ENCODE measurements at places on chromosomes 4 and X.
A peak's percentile ranks its signal among the peaks of the same experiment; 100 is the strongest.

GRCh38 chr4:53059871-53060270, 197.8 kb downstream of the RASL11B start:
- no peak for DNase-seq

DNA sequence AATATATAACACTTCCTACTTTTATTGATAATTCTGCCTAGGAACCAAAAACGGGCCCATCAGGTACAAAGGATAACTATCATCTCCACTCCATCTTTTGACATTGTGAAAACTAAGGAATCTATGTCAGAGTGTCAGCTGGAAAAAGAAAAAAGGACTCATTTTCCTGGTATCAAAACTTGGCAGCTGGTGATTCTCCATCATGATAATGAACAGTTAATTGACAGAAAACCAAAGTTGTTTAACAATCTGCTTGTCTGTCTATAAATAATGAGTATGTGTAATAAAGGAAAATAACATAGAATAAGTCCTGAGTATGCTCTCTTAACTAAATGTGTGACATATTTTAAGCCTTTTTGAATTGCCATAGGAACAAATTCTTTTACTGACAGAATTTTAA, 31.4 kb downstream of the CXorf58 start:
- no peak for DNase-seq

DNA sequence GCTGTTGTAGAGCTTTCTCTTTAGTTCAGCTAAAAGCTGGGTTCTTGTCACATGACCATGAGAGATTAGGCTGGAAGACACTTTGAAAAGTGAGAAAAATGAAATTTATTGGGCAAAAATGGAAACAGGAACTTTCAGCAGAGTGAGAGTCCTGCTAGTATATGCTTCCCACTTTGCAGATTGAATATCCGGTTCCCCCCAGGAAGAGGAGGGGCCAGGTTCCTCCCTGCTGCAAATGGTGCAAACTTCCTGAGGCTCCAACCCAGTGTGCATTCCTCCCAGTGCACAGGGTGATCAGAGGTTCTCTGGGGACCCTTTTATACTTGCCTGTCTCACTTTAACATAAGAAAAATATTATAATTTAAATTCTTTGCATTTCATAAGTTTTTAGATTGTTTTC, 119.9 kb upstream of the SPIN4 start:
- no peak for DNase-seq

GRCh38 chr4:87975466-87975865, at the start of gene SPP1:
Gene SPP1 (plus strand): TSS chr4:87975714. CDS start chr4:87976896, 1,182 bp downstream.
- peak; percentile 18 for DNase-seq

GRCh38 chr4:184197536-184198082, 20.1 kb downstream of the ENPP6 start:
- DNase-seq = no peak

DNA sequence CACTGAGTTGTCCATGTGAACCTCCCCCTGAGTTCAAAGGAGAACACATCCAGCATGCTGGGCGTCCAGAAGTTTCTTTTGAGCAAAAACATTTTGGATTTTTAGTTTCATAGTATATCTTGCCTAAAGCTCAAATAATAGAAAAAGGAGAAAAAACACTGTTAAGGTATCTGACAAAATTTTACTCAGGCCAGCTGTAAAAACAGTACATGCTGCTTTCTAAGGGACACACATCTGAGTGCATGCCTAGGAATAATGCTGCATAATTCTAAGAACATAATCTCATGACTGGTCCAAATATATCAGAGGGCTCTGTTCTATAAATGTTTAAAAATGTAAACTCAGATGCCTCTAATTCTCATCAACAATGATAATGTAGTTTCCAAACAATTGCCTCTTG, 561.3 kb upstream of the INTU start:
- DNase-seq = no peak
